ENCODE measurements at places on chromosomes 12 and 14.

- DNase-seq: no peak
Observed at GRCh38 chr14:28707814-28708213, 58.8 kb upstream of the FOXG1 start.

GRCh38 chr12:1047898-1048660, 57.1 kb downstream of the ERC1 start:
- no peak for DNase-seq

- DNase-seq: no peak
Observed at GRCh38 chr12:24815114-24815423, 133.8 kb downstream of the BCAT1 start.

DNA sequence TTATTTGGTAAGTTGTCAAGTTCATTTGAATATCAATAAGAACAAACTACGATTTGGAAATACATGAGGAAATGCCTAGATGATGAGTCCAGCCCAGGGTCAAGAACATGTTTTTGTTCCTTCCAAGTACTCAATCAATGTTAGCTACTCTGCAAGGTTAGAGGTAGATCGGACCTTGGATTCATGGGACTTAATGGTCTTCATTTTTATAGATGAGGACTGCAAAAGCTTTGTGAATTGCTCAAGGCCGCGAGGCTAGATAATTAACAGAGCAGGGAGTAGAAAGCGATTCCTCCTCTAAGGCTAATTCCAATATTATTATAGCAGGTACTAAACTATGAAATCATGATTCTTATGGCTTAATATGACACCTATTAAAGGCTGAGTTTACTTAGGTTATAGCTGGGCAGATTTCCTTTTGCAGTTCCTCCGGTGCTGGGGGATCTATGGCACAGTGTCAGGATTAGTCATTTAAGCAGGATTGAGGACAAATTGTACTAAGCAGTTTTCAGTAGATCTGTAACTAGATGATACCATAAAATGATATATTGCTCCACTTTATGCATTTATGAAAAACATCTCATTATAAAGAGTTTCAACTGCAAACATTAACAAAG, 19.8 kb downstream of the NR1H4 start:
- no peak for DNase-seq

DNA sequence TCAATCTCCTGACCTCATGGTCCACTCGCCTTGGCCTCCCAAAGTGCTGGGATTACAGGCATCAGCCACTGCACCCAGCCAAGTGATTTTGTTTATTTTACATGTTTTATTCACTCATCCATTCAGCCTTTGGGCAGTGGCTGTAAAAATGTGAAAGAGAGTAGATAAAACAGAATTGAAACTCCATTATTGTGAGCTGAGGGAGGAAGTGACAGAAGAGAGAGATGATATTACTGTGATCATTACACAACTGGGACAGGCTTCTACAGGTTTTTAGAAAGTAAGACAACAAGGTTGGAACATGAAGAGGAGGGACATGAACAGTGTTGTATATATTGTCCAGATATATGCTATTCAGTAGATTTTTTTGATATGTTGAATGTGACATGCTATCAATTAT, 25.0 kb downstream of the CREBL2 start:
- DNase-seq: peak; percentile 45

DNA sequence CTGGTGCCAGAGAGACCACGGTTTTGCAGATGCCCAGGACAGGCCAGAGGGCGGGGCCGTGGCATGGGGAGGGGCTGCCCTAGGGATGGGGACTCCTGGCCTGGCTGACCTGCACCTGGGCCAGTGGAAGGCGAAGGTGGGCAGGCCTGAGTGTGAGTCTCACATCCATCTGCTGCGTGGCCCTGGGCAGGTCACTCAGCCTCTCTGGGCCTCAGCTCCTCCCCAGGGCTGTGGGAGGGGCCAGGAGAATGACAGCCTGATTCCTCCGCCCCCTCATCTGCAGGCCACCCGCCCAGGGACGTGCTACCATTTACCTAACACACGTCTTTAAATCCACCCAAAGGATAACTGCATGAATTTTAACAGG, 90.9 kb downstream of the GALNT9 start:
- peak; percentile 63 for DNase-seq

DNA sequence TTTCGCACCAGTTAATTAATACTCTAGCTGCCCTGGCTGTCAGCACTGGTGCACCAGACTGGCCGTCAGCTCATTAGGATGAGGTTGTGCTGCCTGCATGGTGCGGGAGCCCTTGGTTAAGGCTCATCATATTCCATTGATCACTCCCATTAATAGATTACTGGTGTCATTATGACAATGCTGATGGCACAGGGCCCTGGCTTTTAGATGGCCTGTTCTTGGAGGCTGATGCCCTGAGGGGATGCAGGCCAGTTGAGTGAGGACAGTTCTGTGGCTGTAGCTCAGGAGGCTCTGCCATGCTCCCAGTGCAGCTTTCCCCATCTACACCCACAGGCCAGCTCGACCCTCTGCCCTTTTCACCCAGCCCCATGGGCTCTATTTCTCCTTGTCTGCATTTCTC, 126.6 kb downstream of the PRMT8 start:
- DNase-seq: no peak

- DNase-seq: no peak
Observed at GRCh38 chr14:79570648-79571047, 640.7 kb downstream of the DIO2 start.

- DNase-seq: peak; percentile 34
Observed at GRCh38 chr12:52125476-52125900, 46.0 kb downstream of the SMIM41 start.

DNA sequence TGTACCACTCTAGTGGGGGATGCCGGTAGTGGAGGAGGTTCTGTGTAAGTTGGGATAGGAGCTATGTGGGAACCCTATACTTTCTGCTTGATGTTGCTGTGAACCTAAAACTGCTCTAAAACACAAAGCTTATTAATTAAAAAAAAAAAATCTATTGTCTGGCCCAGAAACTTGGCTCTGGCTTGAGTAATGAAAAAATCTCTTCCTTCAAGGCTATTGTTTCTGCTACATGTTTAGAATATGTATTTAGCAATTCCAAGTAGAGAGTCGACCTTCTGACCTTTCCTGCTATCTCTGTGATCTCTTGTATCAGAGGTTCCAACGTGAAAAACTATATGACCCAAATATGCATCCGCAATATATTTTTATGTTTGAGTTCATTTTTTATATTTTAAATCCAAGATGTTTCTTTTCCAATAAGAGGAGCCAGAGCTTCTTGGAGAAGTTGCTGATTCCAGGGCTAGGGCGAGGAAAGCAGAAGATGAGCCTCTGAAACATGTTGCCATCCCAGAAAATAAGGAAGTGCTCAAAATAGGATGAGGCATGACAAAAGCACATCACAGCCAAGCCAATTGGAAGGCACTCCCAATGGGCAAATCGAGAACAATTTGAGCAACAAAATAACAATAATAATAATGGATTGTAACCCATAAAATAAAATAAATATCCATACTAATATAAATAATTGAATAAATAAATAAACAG, 184.6 kb upstream of the TMEM260 start:
- DNase-seq: no peak

GRCh38 chr14:73232984-73233383, 4.3 kb upstream of the PAPLN start:
- no peak for DNase-seq

DNA sequence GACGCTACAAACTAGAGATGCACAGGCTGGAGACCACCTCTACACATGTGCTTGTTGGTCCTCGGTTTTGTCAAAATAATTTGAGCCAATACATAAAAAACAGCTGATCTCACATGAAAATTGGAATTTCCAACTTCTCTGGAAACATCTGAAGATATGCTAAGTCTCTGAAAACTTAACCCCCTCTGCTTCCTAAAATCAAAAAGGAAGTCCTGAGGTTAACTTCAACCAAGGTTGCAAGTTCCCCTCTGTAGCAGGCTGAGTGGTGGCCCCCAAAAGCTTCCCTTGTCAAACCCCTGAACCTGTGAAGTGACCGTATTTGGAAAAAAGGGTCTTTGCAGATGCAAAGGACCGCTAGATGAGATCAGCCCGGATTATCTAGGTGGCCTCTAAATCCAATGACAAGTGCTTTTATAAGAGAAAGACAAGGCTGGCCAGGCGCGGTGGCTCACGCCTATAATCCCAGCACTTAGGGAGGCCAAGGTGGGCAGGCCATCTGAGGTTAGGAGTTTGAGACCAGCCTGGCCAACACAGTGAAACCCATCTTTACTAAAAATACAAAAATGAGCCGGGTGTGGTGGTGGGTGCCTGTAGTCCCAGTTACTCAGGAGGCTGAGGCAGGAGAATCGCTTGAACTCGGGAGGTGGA, 32.0 kb upstream of the VPS37B start:
- DNase-seq: no peak

- no peak for DNase-seq
Observed at GRCh38 chr12:94637390-94638113, 12.8 kb downstream of the TMCC3 start.

DNA sequence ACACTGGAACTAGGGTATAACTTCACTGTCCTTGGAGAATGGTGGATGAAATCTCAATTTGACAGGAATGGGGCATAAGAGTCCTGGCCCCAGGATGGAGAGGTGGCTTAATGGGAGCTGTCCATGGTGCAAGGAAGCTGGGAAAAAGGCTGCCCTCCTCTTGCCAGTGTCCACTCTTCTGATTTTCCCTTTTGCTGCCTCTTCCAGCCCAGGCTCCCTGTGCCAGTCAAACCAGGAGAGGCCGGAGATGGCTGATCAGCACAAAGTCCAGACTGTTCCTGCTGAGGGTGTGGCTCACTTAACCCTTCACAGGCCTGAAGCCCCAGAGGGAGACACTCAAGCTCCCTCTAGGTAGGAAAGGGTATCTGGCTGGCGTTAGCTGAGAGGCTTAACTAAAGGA, at the start of gene MYO1A:
Gene MYO1A (minus strand): TSS at position 240 of the 400 bp plus-strand sequence. CDS start 1,806 bp downstream, outside the sequence.
- DNase-seq: no peak

GRCh38 chr12:12182703-12183365, 84.0 kb downstream of the LRP6 start:
- DNase-seq: no peak

DNA sequence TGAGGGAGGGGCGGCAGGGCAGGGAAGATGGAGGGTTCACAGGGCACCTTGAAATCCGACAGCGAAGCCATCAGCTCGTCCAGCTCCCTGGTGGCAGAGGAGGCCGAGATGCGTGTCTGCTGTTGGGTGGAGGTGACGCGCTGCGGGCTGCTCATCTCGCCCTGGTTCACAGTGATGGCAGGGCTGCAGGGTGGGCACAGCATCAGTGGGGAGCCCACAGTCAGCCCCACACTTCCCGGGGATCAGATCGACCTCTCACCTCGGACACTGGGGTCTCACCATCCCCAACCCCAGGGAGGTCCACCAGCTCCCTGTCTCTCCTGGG, 20.6 kb upstream of the RPLP0 start:
- DNase-seq: no peak

- no peak for DNase-seq
Observed at GRCh38 chr12:57039016-57039798, 10.7 kb downstream of the MYO1A start.

DNA sequence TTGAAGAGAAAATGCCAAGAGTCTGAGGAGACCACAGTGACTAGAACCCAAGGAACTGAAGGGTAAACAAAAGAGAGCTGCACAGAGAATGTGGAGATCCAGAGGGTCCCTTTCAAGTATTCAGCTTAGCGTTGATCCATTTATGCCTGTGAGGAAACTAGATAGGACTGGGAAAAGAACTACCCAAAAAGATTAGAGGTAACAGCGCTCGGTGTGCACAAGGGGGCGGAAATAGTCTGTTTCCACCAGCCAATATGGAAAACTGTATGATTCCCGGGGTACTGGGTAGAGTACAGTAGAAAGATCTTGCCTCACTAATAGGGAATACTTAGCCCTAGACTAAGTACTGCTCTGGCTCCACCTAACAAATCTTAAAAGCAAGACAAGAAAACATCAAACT, 135.5 kb downstream of the DPF3 start:
- no peak for DNase-seq

DNA sequence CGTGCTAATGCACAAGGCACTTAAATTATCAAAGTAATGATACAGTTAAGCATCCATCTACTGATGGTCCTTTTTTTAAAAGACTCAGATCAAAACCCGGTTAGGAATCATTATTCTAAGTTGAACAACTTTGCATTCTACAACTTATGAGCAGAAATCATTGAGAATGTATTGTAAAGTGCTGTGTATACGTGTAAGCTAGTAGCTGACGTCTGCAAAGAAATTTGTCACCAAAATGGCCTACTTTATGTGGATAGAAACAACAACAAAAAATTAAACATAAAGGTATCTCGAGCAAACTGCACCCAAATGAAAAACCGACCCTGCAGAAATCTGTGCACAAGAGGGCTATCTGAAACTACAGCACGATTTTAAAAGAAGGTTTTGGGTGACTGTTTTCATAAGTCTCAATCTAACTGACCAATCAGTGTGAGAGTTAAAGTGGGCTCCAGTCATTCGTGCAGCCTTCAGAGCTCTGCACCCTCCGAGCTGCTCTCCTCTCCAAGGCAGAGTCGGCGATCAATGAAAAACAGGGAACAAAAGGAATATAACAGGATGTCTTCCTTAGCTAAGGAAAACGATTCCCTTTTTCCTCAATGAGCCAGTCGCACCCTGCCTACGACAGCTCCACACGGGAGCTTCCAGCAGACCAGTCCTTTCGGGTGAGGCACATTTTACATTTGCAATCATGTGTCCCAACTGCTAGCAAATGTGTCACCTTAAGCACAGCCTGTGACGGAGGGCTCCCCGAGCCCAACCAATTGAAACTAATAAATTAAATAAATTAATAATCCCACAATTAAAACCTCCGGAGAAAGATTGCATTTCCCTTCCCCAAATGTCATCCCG, 200.7 kb upstream of the FOXN3 start:
- DNase-seq: peak; percentile 57

GRCh38 chr12:39723831-39724230, 104.2 kb upstream of the ABCD2 start:
- DNase-seq: peak; percentile 66

DNA sequence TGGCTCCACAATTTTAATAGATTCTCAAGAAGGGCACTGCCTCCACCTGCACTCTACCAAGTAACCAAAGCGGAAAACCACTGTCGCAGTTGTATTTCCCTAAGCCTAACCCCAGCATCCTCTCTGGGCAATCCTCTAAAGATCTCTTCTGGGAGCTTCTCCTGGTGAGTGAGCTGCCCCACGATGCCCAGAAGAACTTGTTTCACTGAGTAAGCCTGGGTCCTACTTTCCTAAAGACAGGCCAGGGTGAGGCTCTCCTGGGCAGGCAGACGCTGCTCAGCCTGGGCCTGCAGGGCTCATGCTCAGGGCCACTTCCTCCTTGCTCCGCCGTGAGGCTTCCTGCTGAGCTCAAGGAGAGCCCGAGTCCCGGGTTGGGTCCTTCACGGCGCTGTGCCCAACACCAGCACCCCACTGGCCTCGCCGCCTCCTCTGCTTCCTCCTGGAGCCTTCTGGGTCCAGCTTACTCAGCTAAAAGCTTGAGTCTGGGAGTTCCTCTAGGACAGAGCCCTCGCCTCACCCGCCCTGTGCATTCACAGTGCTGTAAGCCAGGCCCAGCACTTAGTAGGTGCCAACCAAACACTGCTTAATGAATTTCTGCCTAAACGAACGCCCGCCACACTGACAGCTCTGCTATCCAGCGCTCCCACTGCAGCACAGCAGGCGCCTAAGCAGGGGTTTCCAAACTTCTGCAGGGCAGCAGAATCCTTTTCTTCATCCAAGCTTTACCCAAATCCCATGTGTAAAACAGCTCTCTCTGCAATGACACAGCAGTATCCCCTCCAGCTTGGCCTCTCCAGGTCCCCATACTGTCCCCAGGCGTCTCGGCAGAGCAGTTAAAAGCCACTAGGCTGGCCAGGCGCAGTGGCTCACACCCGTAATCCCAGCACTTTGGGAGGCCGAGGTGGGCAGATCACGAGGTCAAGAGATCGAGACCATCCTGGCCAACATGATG, 5.7 kb downstream of the RAB35 start:
- peak; percentile 88 for DNase-seq

GRCh38 chr14:104650981-104651875, 38.2 kb upstream of the INF2 start:
- no peak for DNase-seq

- DNase-seq: peak; percentile 88
Observed at GRCh38 chr14:56339855-56340701, 221.9 kb downstream of the PELI2 start.

Data from Karpas-422 (cell line).